ENCODE measurements at places on chromosomes 5 and 9.

DNA sequence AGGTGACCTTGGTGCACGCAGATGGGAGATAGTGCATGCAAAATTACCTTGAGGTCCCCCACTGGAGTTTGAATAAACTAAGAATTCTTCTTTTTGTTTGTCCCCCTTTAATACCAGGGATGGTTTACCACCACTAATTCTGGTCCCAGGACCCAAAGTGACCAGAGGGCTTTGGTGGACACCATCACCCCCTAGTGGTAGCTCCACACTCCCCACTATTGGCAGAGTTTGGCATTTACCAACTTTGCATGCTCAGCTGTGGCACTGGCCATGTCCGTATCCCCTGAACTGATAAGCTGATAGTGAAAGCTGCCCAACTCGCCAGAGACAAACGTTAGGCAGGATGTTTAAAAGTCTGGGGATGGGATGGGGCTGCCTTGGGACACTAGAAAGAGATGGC, 3.3 kb downstream of the ASTN2 start:
- no peak for DNase-seq

- no peak for DNase-seq
Measured at GRCh38 chr5:18800293-18801025, 1166.2 kb downstream of the TAF11L14 start.

DNA sequence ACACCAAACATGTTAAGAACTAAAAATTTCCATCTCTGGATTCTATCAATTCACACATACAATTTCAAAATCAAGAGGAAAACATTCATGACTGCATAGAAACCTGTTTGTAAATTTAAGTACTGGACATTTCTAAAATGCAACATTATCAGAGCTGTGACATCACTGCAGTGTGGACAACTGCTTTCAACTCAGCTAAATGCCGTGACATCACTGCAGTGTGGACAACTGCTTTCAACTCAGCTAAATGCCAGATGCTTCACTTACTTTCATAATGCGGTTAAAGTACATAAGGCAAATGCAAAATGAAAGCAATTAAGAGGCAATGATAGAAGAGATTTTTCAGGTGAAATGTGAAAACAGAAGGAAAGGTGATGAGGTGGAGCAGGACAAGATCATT, 161.5 kb downstream of the ARL15 start:
- no peak for DNase-seq

GRCh38 chr5:63555874-63556273, 406.4 kb downstream of the HTR1A start:
- no peak for DNase-seq

- DNase-seq = no peak
Measured at GRCh38 chr9:11025775-11026174, 413.0 kb upstream of the PTPRD start.

DNA sequence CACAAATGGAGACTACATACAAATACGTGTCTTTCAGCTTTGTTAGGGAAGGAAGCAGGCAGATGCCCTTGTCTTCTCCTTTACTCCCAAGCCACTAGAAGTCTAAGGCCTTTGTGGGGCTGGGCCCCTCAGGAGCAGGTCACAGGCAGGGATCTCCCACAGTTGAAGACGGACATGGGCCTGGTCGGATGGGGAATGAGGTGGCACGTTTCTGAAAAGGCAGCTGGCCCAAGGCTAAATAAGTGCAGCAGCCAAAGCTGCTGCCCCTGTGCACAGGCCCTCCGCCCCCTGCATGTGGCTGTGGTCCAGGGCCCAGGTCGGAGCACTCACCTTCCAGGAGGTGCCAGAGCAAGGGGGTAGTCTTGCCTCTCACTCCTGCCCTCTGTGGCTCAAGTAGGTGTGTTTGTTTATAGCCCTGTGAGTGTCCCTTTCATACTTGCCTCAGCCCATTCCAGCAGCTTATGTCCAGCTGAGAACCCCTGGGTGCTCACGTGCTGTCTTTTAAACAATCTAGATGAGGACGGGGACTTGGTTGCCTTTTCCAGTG, 1.8 kb downstream of the SQSTM1 start:
- no peak for DNase-seq

GRCh38 chr5:6705959-6706358, 7.3 kb upstream of the TENT4A start:
- DNase-seq = no peak

Measured in SIG-M5 (cell line).